ENCODE measurements at places on chromosomes 16 and 17.
A peak's percentile ranks its signal among the peaks of the same experiment; 100 is the strongest.

DNA sequence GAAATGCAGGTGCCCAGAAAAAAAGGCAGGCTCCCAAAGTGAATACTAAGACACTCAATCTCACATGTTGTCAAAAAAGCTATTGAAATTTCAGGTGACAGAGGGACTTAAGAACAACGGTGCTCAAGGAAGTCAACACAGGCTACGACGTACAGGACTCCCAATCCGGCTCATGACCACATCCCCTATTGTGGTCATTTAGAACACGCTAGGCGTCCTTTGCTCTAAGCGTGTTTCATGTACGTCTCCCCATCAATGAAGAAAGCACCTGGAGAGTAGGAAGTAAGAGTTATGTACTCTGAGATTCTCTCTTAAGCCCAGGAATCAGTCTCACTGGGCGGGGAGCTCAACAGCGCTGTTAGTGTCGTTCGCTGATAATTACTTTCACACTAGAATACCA lies 94.1 kb downstream of the MRM3 start:
- peak; percentile 33 for DNase-seq

DNA sequence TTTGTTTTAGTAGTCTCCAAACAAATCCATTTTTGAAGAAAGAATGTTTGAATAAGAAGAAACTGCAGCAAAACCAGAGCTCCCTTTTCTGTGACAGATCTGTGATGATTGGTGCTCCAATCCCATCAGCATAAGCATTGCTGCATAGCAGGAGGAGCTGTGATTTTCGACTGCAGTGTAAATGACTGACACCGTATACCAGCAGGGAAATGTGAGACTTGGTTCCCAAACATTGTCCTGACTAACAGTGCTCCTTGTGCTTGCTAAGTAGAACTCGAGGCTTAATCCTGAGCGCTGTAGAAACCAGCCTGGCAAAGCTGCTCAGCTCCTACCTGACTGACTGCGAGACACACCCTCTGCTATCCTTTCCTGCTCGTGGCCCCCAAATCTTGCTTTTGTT lies 57.2 kb downstream of the NUP93 start:
- no peak for DNase-seq

- DNase-seq: no peak
Observed at GRCh38 chr16:10182222-10183053, at the start of gene GRIN2A. GRIN2A (minus strand) TSS chr16:10182428; CDS start chr16:10180411, 2,017 bp downstream.

- DNase-seq: no peak
Observed at GRCh38 chr16:71282943-71283342, 6.3 kb downstream of the CMTR2 start.

GRCh38 chr17:66781135-66781534 lies 53.8 kb upstream of the CACNG5 start:
- no peak for DNase-seq

DNA sequence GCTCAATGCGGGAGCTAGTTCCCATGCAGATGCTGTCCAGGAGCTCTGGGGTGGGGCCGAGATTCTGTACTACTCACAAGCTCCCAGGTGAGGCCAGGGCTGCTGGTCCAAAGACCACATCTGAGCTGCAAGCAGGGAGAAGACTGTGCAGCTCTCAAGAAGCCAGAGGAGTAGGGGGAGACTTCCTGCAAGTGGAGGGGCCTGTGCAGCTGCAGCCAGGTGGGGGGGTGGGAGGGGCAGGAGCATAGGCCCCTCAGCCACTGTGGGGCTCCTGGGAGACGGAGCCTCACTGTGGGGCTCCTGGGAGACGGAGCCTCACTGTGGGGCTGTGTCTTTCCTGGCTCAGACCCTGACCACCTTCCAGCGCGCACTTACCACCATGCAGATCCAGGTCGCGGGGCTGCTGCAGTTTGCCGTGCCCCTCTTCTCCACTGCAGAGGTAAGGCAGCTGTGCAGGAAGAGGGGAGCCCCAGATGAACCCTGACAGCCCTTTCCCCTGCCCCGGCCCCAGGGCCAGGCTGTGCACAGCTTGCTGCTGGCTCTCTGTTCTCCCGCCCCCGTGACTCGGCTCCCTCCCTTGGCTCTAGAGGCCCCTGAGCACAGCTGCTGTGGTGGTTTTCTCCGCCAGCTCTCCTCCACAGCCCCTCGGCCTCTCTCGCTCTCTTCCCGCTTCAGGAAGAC lies 24.3 kb upstream of the DNAI2 start:
- DNase-seq: no peak

GRCh38 chr16:1532081-1532760 lies 1.2 kb upstream of the TMEM204 start:
- DNase-seq: no peak

DNA sequence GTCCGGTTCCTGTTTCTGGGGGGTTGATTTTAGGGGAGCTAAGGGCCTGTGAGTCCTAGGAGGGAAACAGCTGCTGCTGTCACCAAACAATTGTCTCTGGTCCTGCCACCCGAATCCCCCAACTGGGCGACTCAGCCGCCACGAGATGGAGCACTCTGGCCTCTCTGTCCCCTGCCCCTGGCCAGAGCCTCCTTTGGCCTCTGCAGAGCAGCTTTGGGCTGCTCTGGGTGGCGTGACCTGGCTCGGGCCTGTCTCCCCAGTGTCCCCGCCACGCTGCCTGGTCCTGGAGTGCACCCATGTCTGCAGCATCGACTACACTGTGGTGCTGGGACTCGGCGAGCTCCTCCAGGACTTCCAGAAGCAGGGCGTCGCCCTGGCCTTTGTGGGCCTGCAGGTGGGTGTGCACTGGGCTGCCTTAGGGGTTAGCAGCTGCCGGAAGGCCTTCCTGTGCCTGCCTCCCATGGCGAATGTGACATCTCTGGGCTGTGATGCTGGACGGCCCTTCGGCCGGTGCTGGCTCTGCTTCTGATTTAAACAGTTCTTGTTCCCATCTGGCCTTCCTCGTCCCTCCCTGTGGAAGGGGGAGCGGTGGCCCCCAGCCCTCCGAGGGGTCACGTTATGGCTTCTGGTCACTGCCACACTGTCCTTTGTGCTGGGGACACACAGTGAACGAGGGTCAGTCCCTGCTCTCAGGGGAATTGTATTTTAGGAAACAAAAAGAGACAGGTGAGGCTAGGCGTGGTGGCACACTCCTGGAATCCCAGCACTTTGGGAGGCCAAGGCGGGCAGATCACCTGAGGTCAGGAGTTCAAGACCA lies 11.6 kb upstream of the RNF213 start:
- peak; percentile 11 for DNase-seq

DNA sequence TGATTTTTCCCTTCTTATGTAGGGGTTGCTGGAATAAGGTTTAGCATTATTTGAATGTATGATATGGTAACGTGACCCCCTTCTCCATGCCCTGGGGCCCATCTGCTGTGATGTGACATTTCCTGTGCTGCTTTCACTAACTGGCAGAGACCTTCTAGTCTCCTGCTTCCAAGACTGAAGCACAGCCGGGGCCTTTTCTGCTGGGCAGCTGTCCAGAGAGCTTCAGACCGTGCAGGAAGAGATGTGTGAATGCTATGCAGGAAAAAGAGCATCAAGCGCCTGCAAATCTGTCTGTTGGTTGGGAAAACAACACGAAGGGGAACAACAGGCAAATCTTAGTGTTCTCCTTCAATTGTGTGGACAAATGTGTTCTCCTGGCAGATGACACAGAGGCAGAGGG lies 128.5 kb downstream of the SPACA3 start:
- no peak for DNase-seq

DNA sequence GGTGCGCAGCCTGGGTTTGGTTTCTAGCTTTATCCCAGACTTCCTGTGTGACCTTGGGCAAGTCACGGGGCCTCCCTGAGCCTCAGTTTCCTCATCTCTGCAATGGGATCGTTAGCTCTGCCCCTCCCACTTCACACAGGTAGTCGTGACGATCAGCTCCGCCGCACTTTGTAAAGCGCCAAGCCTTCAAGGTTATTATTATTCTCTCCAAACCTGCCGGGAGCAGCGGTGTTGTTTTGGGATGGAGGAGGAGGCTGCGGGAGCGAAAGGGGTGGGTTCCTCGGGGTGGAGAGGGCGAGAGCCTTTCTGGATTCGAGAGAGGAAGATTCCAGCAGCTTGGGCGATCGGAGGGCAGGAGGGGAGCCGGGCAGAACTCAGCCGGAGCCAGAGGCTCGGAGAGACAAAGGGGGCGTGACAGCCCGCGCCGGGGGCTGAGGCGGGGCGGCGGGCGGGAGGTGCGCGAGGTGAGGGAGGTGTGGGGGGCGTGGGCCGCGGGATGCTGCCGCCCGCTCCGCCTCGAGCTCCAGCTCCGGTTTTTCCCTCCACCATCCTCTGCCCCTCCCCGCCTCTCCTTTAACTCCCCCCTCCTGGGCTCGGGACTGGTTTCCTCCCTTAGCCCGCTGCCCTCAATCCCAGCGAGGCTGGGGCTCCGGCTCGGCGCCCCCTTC lies at the start of gene EFNB3:
EFNB3 (plus strand) TSS at position 602 of the 668 bp plus-strand sequence. CDS start 397 bp downstream, outside the sequence.
- no peak for DNase-seq

GRCh38 chr17:17837380-17837821 lies 615 bp upstream of the SREBF1 start:
- DNase-seq: no peak

DNA sequence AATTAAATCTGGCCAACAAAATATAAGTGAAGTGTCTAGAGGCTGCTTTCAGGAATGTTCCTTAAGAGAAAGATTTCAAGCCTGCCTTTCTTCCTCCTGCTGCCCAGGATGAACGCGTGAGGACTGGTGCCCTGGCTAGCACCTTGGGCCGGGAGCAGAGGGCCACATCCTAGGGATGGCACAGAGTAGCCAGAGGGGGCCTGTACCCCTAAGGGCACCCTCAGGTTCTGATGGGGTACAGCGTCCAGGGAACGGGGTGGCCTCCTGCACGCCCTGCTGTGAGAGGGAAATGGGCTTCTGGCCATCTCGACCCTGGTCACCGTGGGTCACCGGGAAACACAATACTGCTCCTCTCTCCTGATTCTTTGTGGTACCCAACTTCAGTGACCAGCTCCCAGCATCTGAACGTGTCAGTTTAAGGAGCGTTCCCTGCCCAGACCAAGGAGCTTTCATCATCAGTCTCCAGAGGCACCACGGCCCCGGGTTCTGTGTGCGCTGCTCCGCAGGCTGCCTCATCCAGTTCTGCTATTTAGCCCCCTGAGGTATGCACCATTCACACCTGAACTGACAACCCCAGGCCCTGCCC lies 40.3 kb downstream of the MAP1LC3B start:
- no peak for DNase-seq

GRCh38 chr16:70391881-70392481 lies 45.3 kb downstream of the DDX19A start:
- no peak for DNase-seq

- DNase-seq: no peak
Observed at GRCh38 chr16:88010968-88011483, 59.8 kb downstream of the BANP start.

DNA sequence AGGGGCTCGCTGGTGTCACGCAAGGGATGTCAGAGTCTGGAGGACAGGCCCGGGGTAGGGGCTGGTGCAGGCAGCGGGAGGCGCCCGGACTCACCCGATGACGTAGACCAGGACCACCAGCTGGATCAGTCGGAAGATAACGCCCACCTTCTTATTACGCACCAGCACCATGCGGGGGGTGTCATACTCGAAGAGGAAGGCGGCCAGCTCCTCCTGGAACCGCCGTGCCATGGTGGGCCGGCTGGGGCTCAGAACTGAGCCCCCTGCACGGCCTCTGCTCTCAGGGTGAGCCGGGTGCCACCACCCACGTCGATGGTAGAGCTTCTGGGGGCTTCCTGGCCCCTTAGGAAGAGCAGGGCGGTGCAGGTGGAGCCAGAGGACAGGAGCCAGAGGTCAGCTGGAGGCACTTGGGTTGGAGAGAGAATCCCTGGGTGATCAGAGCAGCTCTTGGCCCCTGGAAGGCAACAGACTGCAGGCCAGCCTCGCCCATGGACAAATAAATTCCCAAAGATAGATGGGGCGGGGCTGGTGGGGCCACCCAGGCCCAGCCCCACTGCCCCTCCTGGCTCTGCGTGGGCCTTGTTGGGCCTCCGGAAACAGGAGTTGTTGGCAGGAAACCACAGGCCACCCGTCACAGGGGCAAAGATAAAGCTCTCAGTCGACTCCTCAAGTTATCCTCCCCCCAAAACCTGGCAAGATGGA lies at the start of gene P2RX1:
P2RX1 (minus strand) TSS at position 471 of the 702 bp plus-strand sequence; CDS start at position 231, 240 bp downstream.
- peak; percentile 34 for DNase-seq

DNA sequence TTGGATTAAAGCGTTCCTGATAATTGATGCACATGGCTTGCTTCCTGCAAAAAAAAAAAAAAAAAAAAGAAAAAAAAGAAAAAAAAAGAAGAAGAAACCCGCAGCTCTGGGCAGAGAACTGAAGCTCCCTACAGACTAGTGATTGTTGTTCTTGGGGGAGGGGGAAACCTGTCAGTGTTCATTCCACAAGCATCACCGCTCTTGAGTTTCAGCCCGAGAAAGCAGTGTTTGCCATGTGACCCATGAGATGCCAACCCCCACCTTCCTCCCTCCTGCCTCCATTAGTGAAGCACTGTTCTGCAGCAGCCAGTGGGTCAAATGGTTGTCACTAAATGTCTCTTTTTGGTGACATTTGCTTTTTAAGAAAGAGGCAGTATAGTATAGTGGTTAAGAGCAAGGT lies 1.7 kb downstream of the USP43 start:
- no peak for DNase-seq

DNA sequence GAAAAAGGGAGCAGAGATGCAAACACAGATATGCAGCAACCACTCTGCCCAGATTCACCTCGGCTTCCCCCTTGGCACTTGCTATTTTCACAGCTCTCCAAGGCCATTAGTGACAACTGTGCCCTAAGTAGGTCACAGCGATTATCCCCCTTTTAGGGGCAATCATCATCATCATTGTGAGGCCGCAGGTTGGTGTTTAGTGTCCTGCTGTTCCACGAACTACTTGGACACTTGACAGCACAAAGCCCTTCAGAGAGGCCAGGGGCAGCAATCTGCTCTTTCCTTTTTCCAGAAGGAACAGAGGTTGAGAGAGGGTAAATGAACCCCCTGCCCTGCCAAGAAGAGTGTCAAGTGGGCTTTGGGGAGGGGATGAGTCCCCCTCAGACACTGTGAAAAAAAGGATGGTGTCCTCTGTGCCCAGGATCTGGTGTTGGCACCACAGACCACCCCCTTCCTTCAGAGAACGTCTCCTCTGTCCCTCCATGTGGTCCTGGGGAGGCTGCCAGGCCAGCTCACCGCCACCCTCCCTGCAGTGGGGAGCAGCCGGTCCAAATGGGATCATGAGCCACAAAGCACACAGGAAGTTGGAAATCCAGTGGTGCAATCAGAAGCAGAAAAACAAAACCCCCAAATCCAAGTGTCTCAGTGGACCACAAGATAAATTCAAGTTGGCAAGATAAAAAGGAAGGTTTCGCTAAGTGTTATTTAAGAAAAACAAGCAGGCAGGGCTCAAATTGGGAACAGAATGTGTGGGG lies 78.4 kb upstream of the MED9 start:
- no peak for DNase-seq

GRCh38 chr16:25087761-25088160 lies 23.8 kb upstream of the LCMT1 start:
- DNase-seq: no peak
